ENCODE measurements at places on chromosomes 11 and 22. TPM values are rescaled to one million over a fixed set of nuclear protein-coding genes. Genes with fewer than 3 reads are reported as not detected.

Gene FREY1
- polyA plus RNA-seq: 0.11 TPM

Gene OR8G1
- not detected for polyA plus RNA-seq

Gene OR52E5
- not detected for polyA plus RNA-seq

Gene BIRC2
- 45.4 TPM for polyA plus RNA-seq

Gene SYT7
- polyA plus RNA-seq: 7.1 TPM

DNA sequence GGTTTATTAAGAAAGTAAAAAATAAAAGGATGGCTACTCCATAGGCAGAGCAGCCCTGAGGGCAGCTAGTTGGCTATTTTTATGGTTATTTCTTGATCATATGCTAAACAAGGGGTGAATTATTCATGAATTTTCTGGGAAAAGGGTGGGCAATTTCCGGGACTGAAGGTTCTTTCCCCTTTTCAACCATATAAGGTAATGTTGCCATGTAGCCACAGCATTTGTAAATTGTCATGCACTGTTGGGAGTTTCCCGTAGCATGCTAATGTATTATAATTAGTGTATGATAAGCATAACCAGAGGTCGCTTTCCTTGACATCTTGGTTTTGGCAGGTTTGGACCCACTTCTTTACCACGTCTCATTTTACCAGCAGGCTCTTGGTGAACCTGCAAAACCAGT, 610.4 kb upstream of the B3GAT1 start:
- no peak for DNase-seq

DNA sequence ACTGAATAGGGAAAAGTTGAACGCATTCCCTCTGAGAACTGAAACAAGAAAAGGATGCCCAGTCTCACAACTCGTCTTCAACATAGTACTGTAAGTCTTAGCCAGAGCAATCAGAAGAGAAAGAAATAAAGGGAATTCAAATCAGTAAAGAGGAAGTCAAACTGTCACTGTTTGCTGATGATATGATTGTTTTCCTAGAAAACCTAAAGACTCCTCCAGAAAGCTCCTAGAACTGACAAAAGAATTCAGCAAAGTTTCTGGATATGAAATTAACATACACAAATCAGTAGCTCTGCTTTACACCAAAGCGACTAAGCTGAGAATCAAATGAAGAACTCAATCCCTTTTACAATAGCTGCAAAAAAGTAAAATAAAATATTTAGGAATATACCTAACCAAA, 471.2 kb upstream of the CNTN5 start:
- DNase-seq: no peak

GRCh38 chr11:9138612-9139579, 47.5 kb upstream of the SCUBE2 start:
- peak; percentile 83 for DNase-seq

GRCh38 chr11:120575461-120575860, 63.9 kb downstream of the GRIK4 start:
- no peak for DNase-seq

DNA sequence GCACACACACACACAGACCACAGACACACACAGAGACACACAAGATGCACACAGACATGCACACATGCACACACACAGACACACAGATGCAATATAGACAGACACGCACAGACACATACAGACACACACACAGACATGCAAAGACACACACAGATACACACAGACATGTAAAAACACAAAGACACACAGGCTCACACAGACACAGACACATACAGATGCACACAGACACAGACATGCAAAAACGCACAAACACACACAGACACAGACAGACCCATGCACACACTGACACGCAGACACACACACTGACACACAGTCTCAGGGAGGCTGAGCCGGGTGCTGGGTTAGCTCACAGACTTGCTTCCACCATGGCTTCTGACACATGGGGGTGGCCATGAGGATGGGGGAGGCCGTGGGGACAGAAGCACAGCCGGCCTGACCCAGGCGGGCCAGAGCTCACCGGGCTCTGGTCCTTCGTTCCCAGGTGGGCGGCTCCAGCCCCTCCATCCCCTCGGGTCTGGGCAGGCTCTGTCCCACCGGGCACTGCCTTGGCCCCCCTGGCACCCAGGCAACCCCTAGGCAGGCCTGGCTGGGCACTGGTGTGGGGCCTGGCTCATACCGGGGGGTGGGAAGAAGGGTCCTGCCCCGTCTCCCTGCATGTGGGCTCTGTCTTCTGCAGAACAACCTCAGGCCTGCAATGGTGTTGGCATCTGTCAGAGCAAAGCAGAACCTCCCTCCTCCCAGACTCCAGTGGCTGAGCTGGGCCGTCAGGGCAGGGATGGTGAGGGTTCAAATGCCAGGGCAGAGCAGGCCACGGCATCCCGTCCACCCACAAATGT, 1489.5 kb downstream of the BRD1 start:
- no peak for DNase-seq

GRCh38 chr11:69463995-69464960, 17.2 kb upstream of the LINC01488 start:
- DNase-seq: no peak

DNA sequence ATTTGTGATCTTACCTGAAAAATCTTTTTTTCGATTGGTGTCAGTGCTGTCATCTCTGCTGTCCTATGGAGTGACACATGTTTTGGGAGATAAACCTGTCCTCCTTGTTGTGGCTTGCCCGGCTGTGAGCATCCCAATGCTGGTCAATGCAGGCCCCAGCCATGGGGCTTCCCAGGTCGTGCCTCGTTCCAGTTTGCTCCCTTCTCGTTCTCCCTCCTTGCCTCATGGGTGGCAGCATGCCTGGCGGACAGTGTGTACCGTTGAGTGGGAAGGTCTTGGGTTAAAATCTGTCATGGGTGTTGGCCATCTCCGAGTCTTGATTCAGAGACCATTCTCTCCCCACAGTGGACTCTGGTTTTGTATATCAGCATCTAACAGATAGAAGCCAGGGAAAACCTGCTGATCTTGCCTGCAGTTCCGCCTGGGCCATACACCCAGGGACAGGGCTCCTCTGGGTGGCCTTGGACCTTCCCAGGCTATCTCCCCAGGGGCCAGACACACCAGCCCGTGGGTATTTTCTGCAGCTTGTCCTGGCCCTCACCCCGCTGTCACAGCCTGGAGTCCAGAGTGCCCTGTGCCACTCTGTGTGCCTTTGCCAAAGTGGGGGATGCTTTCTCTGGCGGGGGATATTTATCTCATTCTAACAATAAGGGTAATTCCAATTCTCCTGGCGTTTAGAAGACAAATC, 208.1 kb downstream of the TBC1D22A start:
- no peak for DNase-seq

GRCh38 chr22:40345815-40346184, 500 bp upstream of the ADSL start:
- DNase-seq: peak; percentile 49

- DNase-seq: no peak
These were observed 10.8 kb downstream of the RIBC2 start for GRCh38 chr22:45424241-45424731.

- no peak for DNase-seq
These were observed 368.3 kb downstream of the FAM181B start for GRCh38 chr11:82365351-82365750.

DNA sequence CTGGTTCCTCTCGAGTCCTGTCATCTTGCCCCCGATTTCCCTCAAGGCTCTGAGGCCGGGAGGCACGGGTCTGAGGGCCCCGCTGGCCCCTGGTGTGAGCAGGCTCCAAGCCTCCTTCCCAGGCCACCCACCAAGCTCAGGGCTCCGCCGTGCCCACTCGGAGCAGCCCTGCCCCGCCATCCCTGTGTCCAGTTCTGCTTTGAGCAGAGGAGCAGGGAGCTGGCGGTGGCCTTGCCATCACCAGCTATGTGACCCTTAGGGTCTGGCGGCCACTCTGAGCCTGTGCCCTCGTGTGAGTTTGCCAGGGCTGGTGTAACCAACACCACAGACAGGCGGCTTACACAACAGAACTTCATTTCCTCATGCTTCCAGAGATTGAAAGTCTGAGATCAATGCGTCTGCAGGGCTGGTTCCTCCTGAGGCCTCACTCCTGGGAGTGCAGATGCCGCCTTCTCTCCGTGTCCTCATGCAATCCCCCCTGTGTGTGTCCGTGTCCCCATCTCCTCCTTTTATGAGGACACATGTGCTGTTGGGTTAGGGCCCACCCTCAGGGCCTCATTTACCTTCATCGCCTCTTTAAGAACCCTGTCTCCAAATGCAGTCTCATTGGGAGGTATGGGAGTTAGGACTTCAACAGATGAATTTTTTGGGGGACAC, 36.5 kb upstream of the CELSR1 start:
- DNase-seq: no peak

DNA sequence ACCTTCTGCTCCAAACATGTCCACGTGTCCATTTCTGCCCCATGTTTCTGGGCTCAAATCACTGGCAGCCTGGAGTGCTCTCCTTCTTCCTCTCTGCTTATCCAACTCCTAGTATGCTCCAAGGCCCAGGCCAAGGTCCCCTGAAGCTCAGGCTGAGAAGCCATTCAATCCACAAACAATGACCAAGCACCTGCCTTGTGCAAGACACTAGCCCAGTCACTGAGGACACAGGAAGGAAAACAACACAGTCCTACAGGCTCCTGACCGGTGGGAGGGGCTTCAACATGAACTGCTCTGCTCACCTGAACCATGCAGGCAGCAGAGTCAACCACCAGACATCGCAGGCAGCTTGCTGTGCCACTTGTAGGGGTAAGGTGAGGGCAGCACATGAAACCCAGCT, 93.6 kb downstream of the RPL27A start:
- DNase-seq: no peak

GRCh38 chr11:57764972-57765371, 3.4 kb downstream of the CTNND1 start:
- no peak for DNase-seq

- peak; percentile 28 for DNase-seq
These were observed 22.4 kb downstream of the XRRA1 start for GRCh38 chr11:74926304-74927030.

DNA sequence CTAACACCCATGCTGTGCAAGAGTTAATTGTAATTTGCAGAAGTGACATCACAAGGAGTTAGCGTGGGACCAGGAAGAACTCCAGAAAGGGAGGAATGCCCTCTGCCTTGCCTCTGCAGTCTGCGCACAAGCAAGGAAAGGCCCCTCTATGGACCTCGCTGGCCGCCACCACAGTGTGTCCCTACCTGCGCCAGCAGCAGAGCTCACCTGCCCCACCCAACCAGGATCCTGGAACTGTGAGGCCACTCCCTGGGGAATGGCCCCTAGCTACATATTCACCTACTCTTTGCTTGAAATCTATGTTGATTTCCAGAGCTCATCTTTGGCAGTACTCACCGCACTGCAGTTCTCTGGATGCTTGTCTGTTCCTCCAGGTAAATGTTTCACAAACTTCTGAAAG, 72.0 kb upstream of the MTNR1B start:
- no peak for DNase-seq

DNA sequence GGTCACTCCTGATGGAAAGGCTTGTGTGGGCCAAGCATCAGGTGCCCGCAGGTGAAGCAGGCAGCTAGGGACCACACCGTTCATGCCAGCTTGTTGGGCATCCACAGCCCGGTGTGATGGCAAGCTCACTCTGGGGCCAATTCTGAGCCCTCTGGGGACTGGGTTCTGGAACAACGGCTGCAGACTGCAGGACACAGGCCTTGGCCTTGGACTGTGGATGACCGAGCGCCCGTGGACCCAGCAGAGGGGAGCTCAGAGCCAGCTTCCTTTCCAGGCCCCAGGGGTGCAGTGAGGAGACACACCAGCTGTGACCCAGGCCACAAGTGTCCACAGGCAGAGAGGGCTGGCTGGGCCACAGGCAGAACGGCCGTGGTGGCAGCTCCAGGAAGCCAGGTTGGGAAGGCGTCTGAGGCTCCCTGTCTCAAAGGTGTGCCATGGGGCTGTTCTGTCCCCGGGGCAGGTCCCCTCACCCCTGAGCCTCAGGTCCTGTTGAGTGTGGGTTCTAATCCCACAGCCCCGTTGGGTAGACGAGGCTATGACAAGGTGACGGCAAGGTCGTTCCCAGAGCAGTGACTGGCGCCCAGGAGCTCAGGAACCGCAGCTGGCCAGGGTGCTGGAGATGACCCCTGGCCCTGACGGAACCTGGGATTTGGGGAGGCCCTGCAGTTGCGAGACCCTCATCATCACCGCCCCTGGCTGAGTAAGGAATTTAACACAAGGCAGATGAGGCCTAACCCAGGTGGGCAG, 1079.4 kb downstream of the BRD1 start:
- no peak for DNase-seq

GRCh38 chr11:36581536-36581935, 12.8 kb upstream of the IFTAP start:
- DNase-seq: no peak

DNA sequence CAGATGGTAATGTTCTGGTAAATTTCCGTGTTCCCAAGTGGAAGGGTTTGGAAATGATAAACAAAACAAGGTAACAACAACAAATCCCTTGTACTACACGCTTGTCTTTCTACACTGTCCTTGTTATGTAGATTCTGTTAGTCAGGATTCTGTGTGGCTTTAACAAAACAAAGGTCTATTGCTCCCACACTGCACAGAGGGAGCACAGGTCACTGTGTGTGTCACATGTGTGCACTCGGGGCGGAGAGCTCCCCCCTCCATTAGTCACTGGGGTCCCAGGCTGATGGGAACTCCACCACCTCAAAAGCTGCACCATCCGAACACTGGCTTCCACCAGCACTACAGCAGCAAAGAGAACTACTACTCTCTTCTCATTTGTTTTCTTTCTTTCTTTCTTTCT, 227.9 kb downstream of the NTM start:
- DNase-seq: no peak

DNA sequence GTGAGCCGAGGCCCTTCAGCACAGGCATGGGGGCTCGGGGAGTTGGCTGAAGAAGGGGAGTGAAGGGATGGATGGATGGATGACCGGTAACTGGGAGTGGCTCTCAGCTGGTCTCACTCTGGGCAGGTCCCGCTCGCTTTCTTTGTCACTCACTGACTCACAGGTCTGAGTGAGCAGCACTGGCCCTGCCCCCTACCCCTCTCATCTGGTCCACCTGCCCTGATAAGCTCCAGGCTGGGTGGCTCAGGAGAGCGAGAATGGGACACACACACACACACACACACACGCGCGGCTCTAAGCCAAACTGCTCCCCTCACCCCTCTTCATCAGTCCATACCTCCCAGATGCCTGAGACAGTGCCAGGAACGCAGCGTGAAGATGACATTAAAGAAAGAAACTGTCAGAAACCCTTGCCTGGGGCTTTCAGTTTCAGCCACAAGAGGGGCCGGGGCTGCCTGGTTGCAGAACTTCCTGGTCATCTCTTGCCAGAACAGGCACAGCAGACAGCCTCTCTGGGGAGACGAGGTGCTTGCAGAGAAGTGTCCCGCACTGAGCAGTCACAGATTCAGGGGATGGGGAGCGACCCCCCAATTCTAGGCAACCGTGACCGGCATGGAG, 16.5 kb upstream of the SHISAL1 start:
- DNase-seq: no peak

- no peak for DNase-seq
These were observed 77.8 kb downstream of the BUD13 start for GRCh38 chr11:116694815-116695590.

Measured in fibroblast of lung (primary cell).